Stimulated activated CD4-positive, alpha-beta T cell treated with anti-CD3 and anti-CD28 coated beads, Interleukin-1b, Interleukin-23, amount 100 ng/mL, for 1 hour (primary cell): ENCODE measurements at places on chromosomes 1 and 21.

DNA sequence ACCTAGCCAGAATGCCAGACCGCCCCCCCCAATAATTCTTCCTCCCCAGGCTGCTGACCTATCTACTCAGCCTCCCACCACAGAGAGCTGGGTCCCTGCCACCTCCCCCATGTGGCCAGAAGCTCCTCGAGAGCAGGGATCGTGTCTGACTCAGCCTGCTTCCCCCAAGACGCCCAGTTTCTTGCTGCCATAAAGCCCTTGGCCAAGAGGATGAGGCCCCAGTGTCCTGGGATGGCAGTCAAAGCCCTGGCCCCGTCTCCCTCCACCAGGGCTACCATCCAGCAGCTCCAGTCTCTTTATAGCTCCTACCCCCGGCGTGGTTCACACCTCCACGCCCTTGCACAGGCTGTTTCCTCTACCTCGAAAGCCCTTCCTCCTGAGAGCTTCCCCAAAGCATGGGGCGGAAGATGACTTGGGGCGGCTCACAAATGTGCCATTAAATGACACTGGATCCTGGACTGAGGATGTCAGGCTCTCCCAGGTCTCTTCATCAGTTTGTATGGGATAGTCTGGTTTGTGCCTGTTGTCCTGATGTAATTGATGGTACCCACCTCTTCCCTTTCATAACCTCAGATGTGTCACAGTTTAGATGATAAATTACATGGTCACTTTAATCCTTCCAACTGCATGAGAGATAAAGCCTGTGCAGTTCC, 13.2 kb downstream of the ADGRB2 start:
- no peak for DNase-seq

DNA sequence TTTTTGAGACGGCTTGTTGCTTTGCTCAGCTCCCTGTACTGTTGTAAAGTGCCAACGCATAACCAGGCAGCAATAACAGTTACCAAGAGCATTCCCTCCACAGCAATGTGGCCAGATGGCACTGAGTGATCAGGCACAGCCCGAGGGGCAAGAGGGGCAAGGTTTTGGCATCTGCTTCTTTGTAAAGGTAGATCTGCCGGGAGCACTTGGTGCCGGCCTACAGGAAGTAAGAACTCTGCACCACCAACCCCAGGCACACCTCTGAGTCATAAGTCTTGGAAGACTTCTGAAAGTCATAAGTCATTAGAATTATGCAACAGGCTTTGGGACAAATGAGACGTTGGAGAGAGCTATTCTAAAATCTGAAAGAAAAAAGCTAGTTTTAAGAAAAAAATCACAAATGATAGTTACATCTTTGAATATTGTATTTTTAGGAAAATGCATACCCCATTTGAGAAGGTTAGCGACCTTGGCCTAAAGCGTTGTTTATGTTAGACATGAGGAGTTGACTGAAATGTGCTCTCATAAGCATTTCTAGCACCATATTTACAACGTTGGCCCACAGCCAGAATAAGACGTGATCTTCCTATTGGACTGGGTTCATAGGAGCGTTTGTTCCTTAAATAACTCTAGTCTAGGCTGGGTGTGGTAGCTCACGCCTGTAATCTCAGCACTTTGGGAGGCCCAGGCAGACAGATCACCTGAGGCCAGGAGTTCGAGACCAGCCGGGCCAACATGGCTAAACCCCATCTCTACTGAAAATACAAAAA, 37.7 kb upstream of the MAP10 start:
- no peak for DNase-seq

DNA sequence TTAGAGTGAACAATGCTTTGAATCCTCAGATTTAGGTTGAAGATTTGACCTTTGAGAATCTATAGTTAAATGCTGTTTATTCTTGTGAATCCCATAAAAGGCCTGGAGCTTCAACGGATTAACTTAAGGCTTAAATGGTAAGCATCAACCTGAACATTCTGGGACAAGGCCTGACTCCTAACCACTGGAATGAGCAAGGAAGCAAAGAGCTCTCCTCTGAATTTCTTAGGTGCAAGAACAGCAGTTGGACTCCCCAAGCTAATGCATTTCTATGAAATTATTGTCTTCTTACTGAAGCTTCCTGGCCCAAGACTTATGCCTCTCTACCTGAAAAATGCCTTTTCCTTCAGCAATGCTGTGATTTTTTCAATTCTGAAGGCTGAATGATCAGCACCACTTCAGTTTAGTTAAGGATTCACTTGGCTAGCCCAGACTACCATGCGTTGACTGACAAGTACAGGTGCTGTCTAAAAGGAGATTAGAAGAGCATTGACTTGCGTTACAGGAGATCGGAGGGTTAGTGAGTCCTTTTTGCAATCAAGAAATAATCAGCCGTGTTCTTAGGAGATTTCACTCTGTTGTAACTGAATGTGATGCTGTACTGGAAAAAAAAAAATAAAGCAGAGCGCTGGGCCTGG, 178.5 kb downstream of the ZC3H11B start:
- DNase-seq = no peak

GRCh38 chr1:218254296-218254946, 30.7 kb upstream of the RRP15 start:
- no peak for DNase-seq

- DNase-seq = no peak
Measured at GRCh38 chr1:182340233-182341058, 51.1 kb downstream of the GLUL start.

GRCh38 chr1:2233468-2233867, 5.3 kb downstream of the SKI start:
- DNase-seq = no peak

GRCh38 chr21:35476621-35477395, 427.7 kb upstream of the RUNX1 start:
- DNase-seq = no peak

DNA sequence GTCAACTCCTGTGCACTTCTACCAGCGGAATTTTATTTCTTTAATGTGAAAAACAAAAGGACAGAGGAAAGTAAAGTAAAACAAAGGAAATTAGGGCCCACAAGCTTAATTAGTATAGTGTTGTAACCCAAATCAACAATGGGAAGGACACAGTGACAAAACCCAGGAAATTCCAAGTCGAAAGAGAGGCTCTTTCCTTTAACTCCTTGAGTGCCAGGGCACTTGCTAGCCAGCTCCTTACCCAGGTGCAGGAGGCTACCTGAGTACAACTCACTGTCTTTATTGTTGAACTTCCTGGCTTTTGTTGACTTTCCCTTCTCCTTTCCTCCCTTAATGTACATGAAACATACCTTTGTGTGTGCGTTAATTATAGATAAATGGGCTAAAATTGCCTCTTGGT, 55.0 kb downstream of the PEX14 start:
- no peak for DNase-seq

- DNase-seq = no peak
Measured at GRCh38 chr21:40208948-40209345, 341.7 kb downstream of the PCP4 start.

- DNase-seq = no peak
Measured at GRCh38 chr1:97593192-97593591, 327.6 kb downstream of the DPYD start.

- no peak for DNase-seq
Measured at GRCh38 chr1:117290890-117291289, 76.4 kb upstream of the MAN1A2 start.

- no peak for DNase-seq
Measured at GRCh38 chr1:91783423-91784170, 102.4 kb downstream of the TGFBR3 start.

- no peak for DNase-seq
Measured at GRCh38 chr1:205650241-205650640, 18.4 kb upstream of the ELK4 start.

DNA sequence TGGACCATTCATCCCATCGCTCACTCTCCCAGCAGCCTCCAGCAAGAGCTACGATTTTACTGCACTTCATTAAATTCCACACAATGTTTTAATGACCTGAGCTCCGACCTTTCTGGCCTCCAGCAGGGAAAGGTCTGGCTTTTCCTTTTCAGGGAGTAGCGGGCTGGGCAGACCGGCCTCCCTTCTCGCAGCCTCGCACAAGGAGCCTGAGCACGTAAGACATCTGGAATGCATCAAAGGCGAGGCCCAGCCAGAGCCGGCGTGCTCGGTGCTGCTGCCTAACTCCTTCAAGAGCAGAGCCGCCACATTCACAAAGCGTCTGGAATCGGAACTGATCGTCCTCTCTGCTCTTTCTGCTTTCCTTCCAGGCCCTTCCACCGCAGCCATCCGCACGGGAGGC, 32.5 kb upstream of the FHAD1 start:
- no peak for DNase-seq

- no peak for DNase-seq
Measured at GRCh38 chr1:53616927-53617326, 122.0 kb downstream of the GLIS1 start.

DNA sequence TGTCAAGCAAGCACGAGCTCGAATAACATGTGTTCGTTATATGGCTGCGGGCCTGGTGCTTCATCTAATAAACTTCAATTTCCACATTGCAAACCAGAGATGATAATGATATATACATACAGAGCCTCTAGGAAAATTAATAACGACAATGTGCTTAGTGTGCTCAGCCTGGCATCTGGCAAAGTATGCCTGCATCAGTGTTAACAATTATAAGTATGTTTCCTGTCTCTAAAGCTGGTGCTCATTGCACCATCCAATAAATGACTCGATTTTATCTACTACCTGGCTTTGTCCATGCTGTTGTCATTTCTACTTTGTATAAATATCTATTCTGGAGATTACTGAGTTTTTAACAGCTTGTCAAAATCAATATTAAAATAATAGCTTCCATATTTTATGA, 1402.6 kb downstream of the MRPL39 start:
- DNase-seq = no peak

GRCh38 chr1:211928993-211929637, 98.6 kb upstream of the LPGAT1 start:
- DNase-seq = no peak

- no peak for DNase-seq
Measured at GRCh38 chr21:25682382-25682781, 43.3 kb downstream of the JAM2 start.

DNA sequence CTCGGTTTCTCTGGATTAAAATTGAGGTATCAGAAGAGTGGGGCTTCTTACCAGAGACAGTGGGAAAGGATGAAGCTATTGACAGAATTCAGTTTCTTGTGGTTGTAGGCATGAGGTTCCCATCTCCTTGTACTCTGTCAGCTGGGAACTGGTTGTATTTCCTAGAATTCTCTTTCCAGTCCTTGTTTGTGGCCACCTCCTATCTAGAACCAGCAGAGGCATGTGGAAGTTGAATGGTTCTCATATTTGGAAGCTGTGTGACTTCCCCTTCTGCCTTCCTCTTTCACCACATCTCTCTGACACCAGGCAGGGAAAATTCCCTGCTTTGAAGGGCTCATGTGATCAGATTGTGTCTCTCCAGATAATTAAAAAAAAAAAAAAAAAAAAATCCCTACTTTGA, 457.7 kb upstream of the ADAMTS5 start:
- no peak for DNase-seq

DNA sequence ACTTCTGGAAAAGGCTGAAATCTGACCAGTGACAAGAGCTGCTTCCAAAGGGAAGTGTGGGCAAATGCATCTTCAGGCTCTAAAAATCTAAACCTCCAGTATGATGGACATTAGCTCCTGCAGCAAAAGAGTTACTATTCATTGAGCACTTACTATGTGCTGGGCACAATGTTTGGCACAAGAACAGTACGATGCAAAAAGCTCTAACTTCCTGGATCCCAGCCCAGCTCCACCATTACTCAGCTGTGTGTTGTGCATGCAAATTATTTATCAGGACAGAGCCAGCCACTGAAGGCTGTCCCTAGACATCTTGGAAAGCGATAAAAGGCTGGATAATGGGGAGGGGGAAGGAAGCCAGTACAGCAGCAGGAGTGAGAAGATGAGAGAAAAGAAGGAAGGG, 143.5 kb downstream of the ELAVL4 start:
- DNase-seq = no peak

- no peak for DNase-seq
Measured at GRCh38 chr1:58818075-58818474, 34.2 kb upstream of the JUN start.

- DNase-seq = no peak
Measured at GRCh38 chr1:23263380-23263887, 46.1 kb upstream of the HTR1D start.

- DNase-seq = no peak
Measured at GRCh38 chr1:212379366-212379765, 35.3 kb downstream of the PACC1 start.

DNA sequence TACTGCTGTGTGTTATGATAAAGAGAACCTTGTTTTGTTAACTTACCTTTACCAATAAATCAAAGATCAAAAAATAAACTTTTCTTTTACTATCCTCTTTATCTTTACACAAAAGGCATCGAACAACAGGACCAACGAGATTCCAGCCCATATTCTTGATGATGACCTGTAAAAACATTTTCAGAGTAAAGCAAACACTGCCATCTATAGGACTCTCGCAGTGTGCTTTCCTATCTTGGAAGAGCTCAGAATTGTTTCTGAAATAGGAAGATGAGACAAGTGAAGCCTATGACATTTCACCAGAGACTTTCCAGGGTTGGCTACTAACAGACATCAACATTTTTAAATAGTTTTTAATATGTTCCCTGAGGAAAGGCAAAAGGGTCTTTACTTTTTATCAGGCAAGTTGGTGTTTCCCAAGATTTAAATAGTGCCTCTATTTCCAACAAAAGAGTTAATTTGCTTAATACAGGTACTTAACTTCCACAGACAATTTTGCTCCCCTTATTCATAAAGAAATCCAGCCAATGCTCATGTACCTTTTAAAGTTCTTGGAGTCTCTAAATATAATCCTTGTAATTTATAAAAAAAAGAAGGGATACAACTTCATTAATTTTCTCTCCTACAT, 7.3 kb downstream of the GLMN start:
- no peak for DNase-seq

DNA sequence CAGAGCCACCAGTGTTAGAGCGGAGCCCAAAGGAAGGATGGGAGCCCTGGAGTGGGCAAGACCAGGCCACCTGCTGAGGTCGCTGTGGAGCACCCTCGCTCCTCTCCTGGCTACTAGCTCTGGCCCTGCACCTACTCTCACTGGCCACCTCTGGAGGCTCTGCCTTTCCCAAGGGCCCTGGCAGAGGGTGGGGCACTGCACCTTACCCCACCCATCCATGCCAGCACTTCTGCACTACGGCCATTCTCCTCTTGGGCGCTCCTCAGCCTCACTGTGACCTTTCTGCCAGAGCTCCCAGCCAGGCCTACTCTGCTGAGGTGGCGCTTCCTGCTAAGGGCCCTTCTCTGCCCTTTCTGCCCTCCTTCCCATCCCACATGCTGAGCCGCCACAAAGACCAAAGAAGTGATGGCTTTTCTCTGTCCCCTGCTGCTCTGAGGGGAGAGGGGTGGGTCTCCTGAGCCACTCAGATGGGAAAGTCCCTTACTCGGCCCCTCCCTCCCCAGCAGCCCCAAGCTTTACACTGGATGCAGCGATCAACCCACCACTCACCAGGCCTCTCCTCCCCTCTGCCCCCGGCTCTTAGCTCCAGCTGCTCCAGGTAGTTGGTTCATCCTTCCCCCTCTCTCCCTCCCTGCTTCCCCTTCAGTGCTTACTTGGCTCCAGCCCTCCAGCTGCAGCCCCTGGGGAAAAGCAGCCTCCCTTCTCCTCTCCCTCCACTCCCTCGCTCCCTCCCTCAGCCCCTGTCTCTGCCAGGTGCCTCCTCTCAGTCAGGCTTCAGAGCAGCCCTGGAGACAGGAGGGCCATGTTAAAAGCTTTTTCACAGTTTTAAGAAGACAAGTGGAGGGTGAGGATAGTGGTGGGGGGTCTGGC, 14.8 kb upstream of the TMEM222 start:
- DNase-seq = no peak

GRCh38 chr1:10541286-10541685, 66.5 kb downstream of the PEX14 start:
- DNase-seq = no peak
